ENCODE measurements at places on chromosomes 4 and X.

- DNase-seq, result no peak
- H3K27me3 ChIP-seq, result no peaks in the 10 kb centered on the region
- no peak overlapping the region for H3K4me3 ChIP-seq
- peaks cover 8% of the 10 kb centered on the region for H3K4me1 ChIP-seq
These were observed 221.3 kb downstream of the ANTXR2 start for GRCh38 chr4:79851625-79852304.

GRCh38 chr4:71201817-71202576, 136.8 kb upstream of the SLC4A4 start:
- H3K4me3 ChIP-seq, result no peak overlapping the region
- H3K36me3 ChIP-seq, result no peaks in the 10 kb centered on the region
- peak overlapping the region; percentile 62 for H3K27ac ChIP-seq
- H3K27me3 ChIP-seq, result no peaks in the 10 kb centered on the region

GRCh38 chr4:168045354-168045753, 47.0 kb upstream of the ANXA10 start:
- no peak for DNase-seq
- no peak overlapping the region for H3K27ac ChIP-seq
- H3K4me1 ChIP-seq, result no peaks in the 10 kb centered on the region
- H3K36me3 ChIP-seq, result peaks cover 5% of the 10 kb centered on the region

DNA sequence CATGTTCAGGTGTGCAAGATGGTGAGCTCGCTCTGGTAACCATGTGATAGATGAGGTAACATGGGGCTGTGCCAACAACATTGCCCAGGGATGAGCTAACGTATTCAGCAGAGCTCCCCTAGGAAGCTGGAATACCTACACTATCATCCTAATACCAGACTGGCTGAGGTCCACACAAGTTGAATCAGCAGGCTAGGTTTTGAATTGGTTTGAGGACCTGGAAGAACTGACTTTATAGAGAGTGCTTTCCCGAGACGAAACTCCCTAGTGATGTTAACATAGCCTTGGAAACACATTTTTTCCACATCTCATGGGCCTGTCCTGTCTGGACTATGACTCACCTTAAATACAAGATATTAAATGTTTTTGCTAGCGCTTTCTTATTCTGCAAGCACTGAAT, 56.7 kb downstream of the IGFBP7 start:
- H3K27me3 ChIP-seq, result peaks cover 4% of the 10 kb centered on the region
- H3K27ac ChIP-seq, result no peak overlapping the region
- H3K4me3 ChIP-seq, result no peak overlapping the region
- H3K4me1 ChIP-seq, result peaks cover 18% of the 10 kb centered on the region

DNA sequence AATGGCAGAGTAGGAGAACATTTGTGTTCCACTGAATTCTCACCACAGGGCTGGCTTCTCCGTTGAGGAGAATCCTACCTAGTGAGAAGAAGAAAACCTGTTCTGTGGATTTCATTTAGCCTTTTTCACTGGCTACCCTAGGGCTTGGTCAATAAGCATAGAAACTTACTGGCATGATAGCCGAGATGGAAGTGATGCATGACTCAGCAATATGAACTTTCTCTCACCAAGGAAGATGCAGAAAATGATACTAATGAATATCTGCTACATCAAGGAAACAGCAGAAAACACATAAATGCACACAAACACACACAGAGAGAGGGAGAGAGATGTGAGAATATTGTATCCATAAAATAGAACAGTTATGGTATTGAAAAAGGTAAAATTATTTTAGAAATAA, 216.3 kb downstream of the HHIP start:
- peaks cover 4% of the 10 kb centered on the region for H3K36me3 ChIP-seq
- H3K27ac ChIP-seq, result no peak overlapping the region
- H3K4me1 ChIP-seq, result peaks cover 2% of the 10 kb centered on the region

- no peaks in the 10 kb centered on the region for H3K36me3 ChIP-seq
- DNase-seq, result no peak
- H3K27ac ChIP-seq, result peak overlapping the region; percentile 21
- no peaks in the 10 kb centered on the region for H3K27me3 ChIP-seq
- H3K4me3 ChIP-seq, result no peak overlapping the region
These were observed 177.3 kb upstream of the SLIT2 start for GRCh38 chr4:20074450-20074849.
